ENCODE measurements at places on chromosomes 5 and 9.
A peak's percentile ranks its signal among the peaks of the same experiment; 100 is the strongest.

DNA sequence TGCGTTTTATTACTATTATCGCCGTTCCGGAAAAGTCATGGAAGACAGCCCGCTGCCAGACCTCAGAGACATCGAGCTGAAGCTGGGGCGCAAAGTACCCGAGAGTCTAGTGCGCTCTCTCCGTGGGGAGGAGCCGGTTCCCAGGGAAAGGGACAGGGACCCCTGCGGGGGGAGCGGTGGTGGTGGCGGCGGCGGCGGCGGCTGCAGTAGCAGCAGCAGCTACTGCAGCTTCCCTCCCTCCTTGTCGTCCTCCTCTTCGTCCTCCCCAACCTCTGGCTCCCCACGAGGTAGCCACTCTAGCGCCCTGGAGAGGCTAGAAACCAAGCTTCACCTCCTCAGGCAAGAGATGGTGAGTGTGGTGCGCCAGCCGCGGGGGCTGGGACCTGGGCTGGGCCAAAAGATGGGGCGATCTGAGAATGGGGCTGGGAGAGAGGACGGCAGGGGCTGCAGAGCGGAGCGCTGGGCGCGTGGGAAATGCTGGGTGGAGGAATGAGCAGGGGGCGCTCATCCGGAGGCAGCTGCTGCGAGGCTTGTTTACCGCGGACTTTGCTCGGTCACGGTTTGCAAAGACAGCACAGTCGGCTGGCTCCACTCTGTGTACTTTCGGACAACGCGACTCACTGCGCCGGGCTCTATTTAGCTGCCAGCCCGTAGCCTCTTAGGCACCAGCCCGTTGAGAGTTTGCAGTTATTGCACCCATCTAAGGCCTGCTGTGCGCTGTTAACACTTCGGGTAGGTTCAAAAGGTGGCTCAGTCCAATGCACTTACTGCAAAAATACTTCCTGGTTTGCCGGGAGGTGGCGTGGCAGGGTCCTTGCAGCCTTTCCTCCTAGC lies 1.1 kb downstream of the LURAP1L start:
- DNase-seq, result no peak

DNA sequence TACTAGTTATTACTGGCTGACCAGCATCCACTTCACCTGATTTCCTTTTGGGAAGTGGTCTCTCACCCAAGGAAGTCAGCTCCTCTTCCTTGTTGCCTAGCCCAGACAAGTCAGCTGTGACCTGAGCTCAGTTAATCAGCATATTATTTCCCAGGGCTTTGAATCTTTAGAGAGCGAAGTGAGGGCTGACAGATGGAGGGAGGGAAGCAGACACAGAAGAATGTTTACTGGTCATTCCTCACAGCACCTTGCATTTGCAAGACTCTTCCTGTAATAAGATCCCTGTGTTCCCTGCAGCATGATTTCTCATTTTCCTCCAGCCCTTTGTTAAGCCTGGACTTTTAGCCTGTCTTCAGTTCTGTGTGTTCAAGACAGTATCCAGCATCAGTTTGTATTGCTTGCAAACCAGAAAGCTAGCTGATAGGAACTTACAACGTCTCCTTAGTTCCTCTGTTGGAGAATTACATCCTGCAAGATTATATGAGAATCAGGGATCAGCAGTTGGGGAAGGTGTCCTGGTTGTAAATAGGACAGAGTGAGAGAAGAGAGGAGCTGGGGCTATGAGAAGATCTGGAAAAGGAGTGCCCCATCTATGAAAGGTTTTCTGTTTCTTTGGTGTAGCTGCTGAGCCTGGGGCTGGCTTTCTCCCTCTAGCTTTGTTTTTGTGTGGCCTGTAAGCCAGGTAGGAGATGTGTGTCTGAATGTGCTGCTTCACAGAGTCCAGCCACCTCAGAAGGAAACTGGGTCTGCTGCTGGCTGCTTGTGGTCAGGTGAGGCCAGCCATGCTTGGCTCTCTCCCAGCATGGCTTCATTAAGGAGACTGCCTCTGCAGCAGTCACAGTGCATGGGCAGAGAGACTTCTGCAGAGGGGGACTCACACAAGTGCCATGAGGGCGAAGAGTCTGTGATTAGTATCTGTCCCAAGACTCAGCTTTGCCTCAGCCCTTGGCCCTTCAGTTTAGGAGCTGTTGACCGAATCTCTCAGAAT lies 50.3 kb downstream of the MAN2A1 start:
- peak; percentile 4 for DNase-seq

DNA sequence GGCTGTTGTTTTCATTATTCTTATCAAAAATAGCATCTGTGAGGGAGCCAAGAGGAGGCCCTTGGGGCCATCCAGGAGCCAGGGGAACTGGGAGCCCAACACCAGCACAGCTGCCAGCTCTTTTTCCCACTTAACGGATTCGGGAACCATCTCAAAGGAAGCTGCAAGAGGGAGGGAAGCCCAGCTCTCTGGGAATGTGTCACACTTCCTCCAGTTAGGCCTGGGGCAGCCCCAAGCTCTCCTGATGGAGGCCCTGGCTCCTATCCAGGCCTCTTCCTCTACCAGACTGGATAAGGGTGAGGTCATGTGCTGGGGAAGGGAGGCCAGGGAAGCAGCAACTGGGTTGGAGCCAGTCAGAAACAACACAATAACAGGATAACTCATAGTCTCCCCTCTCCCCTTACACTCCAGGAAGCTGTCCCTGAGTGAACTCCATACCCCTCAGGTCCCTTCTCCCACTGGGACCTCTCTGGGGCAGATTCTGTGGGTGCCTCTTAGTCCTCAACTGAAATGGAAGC lies 12.7 kb downstream of the CSF2 start:
- DNase-seq, result no peak

DNA sequence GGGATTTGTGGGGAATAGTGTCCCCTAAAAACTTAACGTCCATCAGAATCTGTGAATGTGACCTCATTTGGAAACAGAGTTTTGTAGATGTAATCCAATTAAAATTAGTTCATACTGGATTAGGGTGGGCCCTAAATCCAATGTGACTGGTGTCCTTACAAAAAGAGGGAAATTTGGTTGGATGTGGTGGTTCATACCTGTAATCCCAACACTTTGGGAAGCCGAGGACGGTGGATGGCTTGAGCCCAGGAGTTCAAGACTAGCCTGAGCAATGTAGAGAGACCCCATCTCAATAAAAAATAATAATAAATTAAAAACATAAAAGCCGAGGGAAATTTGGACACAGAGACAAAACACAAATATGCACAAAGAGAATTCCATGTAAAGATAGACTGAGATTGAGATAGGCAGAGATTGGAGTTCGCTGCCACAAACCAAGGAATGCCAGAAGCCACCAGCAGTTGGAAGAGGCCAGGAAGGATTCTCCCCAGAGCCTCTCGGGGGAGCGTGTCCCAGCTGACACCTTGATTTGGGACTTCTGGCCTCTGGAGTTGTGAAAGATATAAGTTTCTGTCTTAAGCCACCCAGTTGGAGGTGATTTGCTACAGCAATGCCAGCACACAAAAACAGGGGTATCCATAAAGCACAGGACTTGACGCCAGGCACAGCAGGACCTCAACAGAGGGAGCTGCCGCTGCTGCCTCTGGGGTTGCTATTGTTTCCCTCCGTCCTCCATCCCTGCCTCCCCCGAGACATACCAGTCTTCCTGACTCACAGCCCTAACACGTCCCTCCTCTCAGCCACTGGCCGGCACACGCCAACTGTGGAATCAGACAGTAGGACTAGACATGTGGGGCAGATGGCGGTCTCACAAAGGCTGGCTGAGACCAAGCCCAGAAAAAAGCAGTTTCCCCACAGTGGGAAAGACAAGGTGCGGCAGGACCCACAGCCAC lies 73.8 kb upstream of the IL17B start:
- no peak for DNase-seq

GRCh38 chr9:119771341-119771740 lies 402.1 kb upstream of the BRINP1 start:
- no peak for DNase-seq

DNA sequence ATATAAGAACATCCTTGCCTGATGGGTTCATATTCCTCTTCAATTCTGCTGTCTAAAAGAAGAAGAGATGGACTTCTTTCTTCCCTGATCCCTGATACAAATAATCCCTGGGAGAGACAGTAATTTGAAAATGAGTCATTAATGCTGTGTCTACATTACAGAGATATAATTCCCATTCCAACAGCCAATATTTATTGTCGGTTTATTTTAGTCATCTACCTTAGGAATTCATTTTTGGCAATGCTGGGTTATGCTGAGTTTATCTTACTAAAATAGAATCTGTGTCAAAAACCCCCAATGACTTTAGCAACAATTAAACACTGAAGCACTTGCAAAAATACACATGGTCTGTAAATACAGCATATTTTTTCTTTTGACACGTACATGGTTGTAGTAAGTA lies 23.9 kb downstream of the ZNF474 start:
- no peak for DNase-seq

- DNase-seq, result peak; percentile 63
Observed at GRCh38 chr5:169637085-169637548, at the start of gene DOCK2. Gene DOCK2 (plus strand): TSS chr5:169637275. CDS start chr5:169637327, 52 bp downstream.

- DNase-seq, result no peak
Observed at GRCh38 chr9:116471093-116471906, 215.8 kb upstream of the TRIM32 start.

DNA sequence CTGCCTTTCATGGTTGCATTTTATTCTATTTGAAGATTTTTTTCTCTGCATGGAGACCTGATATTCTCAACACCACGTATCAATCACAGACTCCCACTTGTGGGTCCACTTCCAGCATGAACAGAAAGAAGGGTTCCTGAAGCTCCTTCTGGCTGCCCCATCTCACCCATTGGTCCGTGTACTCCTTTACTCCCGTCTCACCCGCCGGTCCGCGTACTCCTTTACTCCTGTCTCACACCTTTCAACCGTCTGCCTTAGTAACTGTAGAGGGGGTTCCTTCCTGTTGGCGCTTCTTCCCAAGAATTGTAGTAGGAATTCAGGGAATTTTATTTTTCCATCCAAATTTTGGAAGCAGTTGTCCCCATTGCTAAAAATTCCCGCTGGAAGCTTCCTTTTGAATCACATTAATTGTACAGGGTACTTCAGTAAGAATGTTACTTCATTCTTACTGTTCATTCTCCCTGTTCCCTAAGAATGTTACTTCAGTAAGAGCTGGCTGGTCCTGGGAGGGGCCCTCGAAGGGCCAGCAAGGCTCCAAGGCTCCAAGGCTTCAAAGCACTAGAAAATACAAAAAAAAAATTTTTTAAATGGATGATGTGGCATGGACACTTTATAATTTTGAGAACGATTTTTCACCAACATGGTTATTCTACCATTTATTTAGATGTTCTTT lies 3.9 kb upstream of the LPCAT1 start:
- DNase-seq, result no peak

- DNase-seq, result no peak
Observed at GRCh38 chr9:92310562-92310961, 14.6 kb downstream of the NOL8 start.

- DNase-seq, result peak; percentile 82
Observed at GRCh38 chr5:177133096-177133852, at the start of gene NSD1. Gene NSD1 (plus strand): TSS chr5:177133773. CDS start chr5:177135104, 1,331 bp downstream.

DNA sequence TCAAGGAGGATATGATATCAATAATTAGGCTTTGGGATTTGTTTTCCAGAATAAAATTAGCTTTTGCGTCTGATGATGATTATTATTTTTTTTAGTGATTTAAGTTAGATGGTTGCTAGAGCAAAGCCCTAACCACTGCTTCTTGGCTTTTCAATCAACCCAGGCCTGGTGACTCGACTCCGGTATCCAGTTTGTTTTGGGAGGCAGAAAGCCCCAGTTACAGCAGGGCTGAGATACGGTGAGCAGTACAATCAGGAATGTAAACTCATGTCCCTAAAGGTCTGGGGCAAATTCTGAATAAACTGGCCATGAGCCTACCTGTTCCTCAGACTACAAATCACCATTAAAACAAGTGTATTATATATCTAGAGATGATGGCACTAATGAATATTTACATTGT lies 24.4 kb upstream of the CYFIP2 start:
- no peak for DNase-seq

DNA sequence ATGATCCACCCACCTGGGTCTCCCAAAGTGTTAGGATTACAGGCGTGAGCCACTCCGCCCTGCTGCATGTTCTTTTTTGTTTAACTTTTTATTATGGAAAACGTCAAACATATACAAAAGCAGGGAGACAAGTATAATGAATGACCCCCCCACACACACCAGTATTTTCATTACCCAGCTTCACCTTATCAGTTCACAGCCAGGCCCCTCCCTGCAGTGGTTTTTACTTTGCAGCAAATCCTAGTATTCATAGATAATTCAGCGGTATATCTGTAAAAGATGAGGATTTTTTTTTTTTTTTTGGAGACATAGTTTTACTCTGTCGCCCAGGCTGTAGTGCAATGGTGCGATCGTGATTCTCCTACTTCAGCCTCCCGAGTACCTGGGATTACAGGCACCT lies 2.3 kb downstream of the POMT1 start:
- no peak for DNase-seq

DNA sequence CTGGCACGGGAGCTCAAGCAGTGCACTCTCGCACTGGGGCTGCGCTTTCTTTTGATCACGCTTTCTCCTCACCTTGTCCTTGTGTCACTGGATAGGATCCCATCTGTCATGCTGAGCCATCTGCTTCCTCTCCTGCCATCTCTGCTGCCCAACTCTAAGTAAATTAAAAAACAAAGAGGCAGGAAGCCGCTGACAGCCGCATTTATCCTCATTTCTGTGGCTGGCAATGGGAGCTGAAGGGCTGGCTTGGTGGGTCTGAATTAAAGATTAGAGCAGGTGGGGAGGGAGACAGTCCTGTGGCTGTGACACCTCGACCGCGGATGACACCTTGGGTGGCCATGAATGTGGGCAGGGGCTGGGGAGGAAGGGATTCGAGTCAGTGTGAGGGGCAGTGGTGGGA lies 159.2 kb upstream of the ALDH1B1 start:
- DNase-seq, result no peak

GRCh38 chr9:134240361-134240760 lies 76.0 kb upstream of the RNU6ATAC start:
- no peak for DNase-seq

DNA sequence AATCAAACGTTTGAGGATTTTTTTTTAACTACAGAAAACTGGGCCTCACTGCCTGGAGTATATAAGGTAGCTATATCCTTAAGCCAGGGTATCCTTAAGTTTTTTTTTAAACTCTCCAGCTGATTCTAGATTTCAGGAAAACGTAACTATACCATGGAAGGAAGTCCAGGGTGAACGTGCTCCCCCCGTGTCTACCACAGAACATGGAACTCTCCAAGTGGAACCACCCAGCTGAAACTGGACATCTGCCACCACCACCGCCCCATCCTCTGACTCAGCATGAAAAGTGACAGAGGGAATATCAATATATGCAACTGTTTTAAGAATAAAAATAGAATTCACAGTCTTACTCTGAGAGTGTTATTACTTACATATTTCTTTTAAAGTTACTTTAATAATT lies 61.3 kb downstream of the DROSHA start:
- no peak for DNase-seq

DNA sequence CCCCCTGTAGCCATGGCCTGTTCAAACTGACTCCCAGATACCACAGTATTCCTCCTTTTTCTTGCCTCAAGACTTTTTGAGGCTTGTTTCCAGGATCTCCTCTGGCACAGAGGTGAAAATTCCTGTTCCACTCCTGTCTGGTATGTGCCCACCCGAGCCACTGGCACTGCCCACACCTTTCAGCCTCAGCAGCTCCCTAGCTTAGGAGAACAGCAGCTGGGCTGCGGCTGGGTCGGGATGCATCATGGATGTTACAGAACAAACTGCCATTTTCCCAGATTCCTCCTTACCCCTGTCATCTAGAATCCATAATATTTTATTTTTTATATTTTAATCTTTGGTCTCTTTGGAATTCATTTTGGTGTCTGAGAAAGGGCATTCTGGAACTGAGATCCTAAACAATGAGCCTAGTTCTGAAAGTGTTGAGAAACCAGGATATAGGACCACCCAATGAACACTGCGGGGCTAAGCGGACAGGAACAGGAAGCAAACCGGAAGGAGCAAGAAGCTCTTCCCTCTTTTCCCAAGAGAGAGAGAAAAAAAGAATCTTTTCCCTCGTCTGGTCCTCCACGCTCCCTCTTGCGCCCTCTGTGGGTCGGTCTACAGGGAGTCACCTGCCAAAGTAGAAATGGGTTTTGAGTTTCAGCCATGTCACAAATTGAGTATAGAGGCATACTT lies 12.5 kb downstream of the OR2S2 start:
- peak; percentile 48 for DNase-seq

All from GM18507 (cell line).